ENCODE measurements at places on chromosomes 3 and 15. TPM values are rescaled to one million over a fixed set of nuclear protein-coding genes. Genes with fewer than 3 reads are reported as not detected.

PATL2 gene
- total RNA-seq: 2.2 TPM

KLHDC8B gene
- total RNA-seq: 53.5 TPM

CAND2 gene
- 1.7 TPM for total RNA-seq

WDR93 gene
- 0.32 TPM for total RNA-seq

NTRK3 gene
- 1.6 TPM for total RNA-seq

TAMM41 gene
- 19.7 TPM for total RNA-seq

SNTN gene
- not detected for total RNA-seq

PPP4R2 gene
- total RNA-seq: 82.1 TPM

LTF gene
- 4.3 TPM for total RNA-seq

ACAN gene
- 1.4 TPM for total RNA-seq

CCDC54 gene
- not detected for total RNA-seq

GRCh38 chr3:141280690-141281089 lies 49.1 kb downstream of the PXYLP1 start:
- DNase-seq: no peak

- no peak for DNase-seq
Measured at GRCh38 chr15:72516777-72517176, 42.6 kb downstream of the ARIH1 start.

GRCh38 chr3:59442046-59442445 lies 392.2 kb upstream of the CFAP20DC start:
- no peak for DNase-seq

DNA sequence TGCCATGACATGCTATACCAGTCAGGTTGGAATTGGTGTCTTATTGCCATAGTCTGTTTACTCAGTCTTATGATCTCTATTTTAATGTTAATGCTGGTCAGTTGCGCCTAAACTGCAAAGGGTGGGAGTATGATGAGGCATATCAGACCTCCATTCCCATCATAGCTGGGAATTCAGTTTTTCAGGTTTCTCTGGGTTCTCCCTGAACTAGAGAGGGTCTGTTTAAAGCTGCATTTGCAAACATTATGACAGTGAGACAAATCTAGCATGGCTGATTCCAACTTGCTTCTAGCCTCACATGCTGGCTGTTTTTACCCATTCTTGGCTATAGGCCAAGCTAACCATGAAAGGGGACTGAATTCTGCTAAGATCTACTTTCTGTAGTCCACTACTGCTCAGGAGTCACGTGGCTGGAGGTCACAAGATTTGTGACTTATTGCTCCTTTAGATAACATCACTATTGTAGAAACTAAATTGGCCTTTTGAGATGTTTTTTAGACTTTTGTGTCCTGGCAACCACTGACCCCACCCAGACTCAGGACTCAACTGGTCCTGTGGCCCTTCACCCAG lies 96.5 kb downstream of the TGFBR2 start:
- DNase-seq: no peak

GRCh38 chr15:83477808-83478537 lies 30.8 kb downstream of the SH3GL3 start:
- no peak for DNase-seq

DNA sequence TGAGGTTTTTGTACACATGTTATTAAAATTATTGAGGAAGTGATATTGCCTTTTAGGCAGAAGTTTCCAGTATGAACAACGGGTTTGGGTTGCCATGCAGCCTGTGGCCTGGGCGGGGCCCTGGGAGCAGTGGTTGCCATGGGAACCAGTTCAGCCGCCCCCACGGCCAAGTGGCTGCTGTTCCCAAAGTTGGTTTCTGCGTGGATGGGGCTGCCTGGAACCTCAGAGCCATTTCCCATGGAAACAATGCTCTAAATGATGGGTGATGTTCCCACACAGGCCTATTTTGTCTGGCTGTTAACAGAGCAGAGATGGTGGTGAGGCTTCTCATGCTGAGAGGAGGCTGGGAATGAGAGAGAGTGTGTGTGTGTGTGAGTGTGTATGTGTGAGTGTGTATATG lies 19.5 kb downstream of the MRAS start:
- DNase-seq: peak; percentile 90

DNA sequence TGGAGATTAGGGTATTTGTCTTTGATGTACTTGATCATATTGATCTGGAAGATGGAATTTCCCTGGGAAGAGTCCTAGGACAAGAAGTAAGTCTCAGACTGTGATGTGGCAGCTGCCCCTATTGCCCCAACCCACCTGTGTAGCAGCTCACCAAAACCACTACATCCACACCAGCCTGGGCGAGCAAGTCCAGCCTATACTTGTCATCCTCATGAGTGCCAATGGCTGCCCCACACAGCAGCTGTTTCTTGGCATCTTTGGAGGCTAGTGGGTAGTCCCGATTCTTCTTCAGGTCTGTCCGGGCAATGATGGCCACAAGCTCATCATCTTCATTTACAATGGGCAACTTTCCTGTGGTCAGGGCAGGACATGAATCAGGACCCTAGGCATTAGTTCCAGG lies 2.7 kb downstream of the IMPDH2 start:
- no peak for DNase-seq

GRCh38 chr15:94298364-94298763 lies 67.0 kb downstream of the MCTP2 start:
- no peak for DNase-seq

DNA sequence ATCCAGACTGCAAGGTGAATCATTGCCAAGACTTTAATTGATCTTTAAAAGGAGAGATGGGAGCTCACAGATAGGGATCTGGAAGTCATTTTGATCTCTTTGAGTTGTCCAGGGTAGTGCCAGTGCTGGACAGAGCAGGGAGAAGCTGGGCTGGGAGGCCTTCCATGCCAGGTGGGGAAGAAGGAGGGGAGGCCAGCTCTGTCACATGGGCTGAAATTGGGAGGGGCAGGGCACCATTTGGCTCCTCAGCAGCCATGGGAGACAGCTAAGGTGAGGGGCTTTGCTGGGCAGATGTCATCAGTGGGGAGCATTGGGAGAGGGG lies 23.4 kb downstream of the SMAD6 start:
- no peak for DNase-seq

- DNase-seq: no peak
Measured at GRCh38 chr15:58593870-58594269, 155.6 kb downstream of the ADAM10 start.

DNA sequence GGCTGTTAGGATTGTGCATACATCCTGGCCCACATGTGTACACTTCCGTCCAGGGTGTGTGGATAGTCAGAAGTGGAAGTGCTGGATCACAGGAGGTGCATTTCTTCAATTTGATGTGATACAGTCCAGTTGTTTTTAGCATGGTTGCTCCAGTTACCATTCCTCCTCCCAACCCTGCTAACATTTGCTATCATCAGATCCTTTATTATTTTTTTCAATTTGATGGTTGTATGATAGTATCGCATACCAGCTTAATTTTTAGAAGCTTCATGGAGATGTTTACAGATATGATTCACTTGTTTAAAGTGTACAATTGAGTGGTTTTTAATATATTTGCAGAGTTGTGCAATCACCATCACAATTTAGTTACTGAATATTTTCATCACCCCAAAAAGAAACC lies 202.7 kb downstream of the ITPR1 start:
- no peak for DNase-seq

DNA sequence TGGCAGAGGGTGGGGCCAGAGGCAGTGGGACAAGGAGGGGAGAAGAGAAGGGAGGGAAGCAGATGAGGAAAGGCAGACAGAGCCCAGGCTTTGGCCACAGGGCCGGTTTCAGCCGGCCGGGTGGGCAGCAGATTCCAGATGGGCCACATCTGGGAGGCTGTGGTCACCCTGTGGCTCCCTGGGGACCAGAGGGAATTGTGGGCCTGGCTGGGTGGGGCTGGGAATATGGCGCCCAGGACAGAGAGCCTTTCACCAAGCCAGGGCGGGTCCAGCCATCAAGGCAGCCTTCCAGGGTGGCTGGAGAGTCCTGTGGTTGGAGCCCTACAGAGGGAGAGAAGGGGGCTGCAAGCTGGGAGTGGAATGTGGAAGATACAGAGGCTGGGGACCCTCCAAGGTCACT lies 18.9 kb downstream of the PTH1R start:
- no peak for DNase-seq

- peak; percentile 69 for DNase-seq
Measured at GRCh38 chr15:100778831-100779288, 100.8 kb upstream of the ALDH1A3 start.

DNA sequence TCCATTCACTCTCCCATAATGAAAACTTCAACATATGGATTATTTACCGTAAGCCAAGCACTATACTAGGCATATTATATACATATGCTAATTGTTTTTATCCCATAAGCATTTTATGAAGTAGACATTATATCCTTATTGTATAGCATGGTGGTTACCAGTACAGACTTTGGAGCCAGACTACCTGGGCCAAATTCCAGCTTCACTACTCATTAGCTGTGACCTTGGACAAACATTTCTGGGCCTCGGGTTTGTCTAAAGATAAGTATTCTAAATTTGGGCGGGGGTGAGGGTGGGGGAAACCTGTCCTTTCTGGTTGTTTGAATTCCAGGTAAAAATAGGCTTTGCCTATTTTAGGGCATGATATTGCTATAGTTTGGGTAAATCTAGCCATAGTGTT lies 66.5 kb upstream of the P2RY1 start:
- DNase-seq: no peak

GRCh38 chr3:10707400-10708215 lies 108.4 kb upstream of the SLC6A11 start:
- DNase-seq: no peak

DNA sequence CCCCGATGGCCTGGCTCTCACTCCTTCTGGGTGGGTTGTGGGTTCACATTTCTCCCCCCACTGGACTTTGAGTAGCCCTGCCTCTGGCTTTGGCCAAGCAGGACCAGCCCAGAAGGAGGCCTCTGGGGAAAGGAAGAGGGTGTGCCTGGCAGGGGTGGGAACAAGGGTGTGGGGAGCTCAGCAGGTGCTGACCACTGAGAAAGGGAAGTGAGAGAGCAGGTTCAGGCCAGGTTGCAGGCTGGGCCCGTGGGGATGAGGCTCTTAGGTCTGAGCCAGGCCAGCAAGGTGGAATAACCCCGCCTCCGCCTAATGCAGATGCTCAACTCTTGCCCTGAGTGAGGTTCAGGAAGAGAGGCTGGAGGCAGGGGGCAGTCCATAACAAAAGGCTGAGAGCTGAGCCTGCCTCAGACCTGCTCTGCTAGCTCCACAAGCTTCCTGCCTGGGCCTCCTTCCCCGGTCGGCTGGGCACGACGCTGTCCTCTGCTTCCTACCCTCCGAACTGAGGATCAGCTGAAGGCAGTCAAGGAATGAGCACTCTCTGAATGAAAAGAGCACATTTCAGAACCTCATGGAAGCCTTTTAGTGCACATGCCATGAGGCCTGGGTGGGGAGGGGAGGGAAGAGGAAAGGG lies 82.7 kb downstream of the TLE3 start:
- no peak for DNase-seq

- no peak for DNase-seq
Measured at GRCh38 chr15:96374499-96374898, 44.0 kb downstream of the NR2F2 start.

DNA sequence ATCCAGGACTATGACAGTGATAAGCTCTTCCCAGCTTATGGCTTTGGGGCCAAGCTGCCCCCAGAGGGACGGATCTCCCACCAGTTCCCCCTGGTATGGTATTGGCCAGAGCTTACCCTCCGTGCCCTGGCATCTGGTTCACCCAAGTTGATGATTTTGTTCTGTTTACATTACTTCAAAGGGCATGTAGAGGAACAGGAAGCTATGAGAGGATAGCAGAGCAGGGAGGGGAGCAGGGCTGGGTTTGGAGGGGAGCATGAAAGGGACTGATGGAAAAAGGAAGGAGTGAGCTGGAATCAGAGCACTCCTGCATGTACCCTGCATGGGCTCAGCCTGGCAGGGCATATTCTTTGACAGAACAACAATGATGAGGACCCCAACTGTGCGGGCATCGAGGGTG lies 13.4 kb upstream of the BRPF1 start:
- DNase-seq: no peak

DNA sequence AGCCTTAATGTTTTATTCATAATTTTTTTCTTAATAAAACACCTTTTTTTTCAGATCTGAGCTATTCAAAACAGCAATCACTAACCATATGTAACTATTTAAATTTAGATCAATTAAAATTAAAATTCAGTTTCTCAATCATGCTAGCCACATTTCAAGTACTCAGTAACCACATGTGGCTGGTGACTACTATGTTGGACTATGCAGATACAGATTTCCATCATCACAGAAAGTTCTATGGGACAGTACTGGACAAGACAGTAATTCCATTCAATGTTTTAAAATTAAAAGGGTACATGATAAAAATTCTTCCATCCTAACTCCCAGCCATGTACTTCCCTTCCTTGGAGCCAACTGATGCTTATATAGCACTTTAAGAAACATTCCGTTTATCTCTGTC lies 119.3 kb downstream of the GLDN start:
- no peak for DNase-seq

- no peak for DNase-seq
Measured at GRCh38 chr3:32575451-32576113, 4.9 kb upstream of the DYNC1LI1 start.

- no peak for DNase-seq
Measured at GRCh38 chr3:153287017-153287416, 125.0 kb downstream of the RAP2B start.

- no peak for DNase-seq
Measured at GRCh38 chr15:69848096-69848495, 249.6 kb downstream of the TLE3 start.

GRCh38 chr3:160686955-160687535 lies 10.1 kb downstream of the ARL14 start:
- DNase-seq: no peak

DNA sequence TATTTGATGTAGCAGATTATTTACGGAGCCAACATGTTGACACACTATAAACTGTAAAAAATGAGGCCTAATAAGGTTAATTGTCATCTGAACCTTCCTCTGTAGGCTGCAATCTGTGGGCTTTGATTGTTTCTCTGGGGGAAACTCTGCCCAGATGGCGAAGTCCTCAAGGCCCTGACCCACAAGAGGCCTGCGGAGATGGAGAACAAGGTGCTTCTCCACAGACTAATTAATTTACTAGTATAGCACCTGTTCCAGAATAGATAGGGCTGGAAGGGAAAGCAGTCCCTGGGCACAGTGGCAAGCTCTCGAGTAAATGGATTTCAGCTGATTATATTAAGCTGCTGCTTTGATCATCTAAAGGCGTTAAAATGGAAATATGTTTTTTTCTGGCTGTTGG lies 338.8 kb upstream of the DNAJC19 start:
- no peak for DNase-seq

GRCh38 chr15:31021067-31021665 lies 29.7 kb upstream of the MTMR10 start:
- no peak for DNase-seq

- DNase-seq: no peak
Measured at GRCh38 chr15:76064375-76064774, 4.6 kb downstream of the TMEM266 start.

DNA sequence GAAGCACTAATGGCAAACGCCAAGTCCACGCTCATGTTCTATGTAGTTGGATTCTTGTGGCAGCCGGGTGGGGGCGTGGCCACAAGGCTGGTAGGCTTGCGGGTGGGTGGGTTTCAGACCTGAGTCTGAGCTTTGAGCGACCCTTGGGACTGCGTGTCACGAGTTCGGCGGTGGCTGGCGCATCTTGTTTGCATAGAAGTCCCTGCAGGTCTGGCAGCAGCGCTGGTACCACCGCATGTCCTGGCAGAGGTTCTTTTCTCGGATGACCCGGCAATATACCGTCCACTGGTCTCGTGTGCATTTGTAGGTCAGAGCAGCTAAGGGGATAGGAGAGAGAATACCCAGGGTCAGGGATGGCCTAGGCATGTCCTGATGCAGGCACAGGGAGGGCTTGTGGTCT lies 241.0 kb upstream of the LYSMD4 start:
- no peak for DNase-seq

- no peak for DNase-seq
Measured at GRCh38 chr3:182292591-182292990, 500.7 kb upstream of the ATP11B start.

- DNase-seq: no peak
Measured at GRCh38 chr3:125332504-125332903, 42.6 kb downstream of the ZNF148 start.

- no peak for DNase-seq
Measured at GRCh38 chr15:77187751-77188464, 117.0 kb upstream of the TSPAN3 start.
